ENCODE measurements at places on chromosomes 5 and 9. TPM values are rescaled to one million over a fixed set of nuclear protein-coding genes. Genes with fewer than 3 reads are reported as not detected.

Gene F2R
- total RNA-seq: 33.5 TPM

Gene TPM2
- 690 TPM for total RNA-seq

Gene TCF7
- 2.2 TPM for total RNA-seq

Gene DND1
- total RNA-seq: 0.48 TPM

Gene HMGCS1
- total RNA-seq: 34.4 TPM

Gene LCN15
- not detected for total RNA-seq

Gene IL3
- total RNA-seq: not detected

Gene LAMC3
- total RNA-seq: 0.89 TPM

Gene TAF11L5
- total RNA-seq: not detected

Gene CNTNAP3
- 2.7 TPM for total RNA-seq

Gene PLAC8L1
- total RNA-seq: not detected

Gene CYFIP2
- total RNA-seq: 23.1 TPM

Gene MYORG
- total RNA-seq: 9.7 TPM

Gene ESM1
- 0.81 TPM for total RNA-seq

Gene FRMD3
- 123 TPM for total RNA-seq

Gene FOXD4
- total RNA-seq: not detected

Gene C9orf50
- total RNA-seq: 0.22 TPM
